ENCODE measurements at places on chromosomes 12 and 14. TPM values are rescaled to one million over a fixed set of nuclear protein-coding genes. Genes with fewer than 3 reads are reported as not detected.
A peak's percentile ranks its signal among the peaks of the same experiment; 100 is the strongest.

The PLXNC1 gene
- 0.76 TPM for total RNA-seq

The PLEKHD1 gene
- total RNA-seq, result 0.87 TPM

The OLR1 gene
- not detected for total RNA-seq

The MAPK1IP1L gene
- 150 TPM for total RNA-seq

The KRT8 gene
- 16.2 TPM for total RNA-seq

The FOXN3 gene
- total RNA-seq, result 21.9 TPM

The KRT74 gene
- total RNA-seq, result not detected

The MYO1A gene
- total RNA-seq, result 1.2 TPM

The NRIP2 gene
- 0.39 TPM for total RNA-seq

The TMEM253 gene
- total RNA-seq, result 0.48 TPM

The PRKAB1 gene
- total RNA-seq, result 33.7 TPM

The TOMM20L gene
- not detected for total RNA-seq

The SSPN gene
- 10.3 TPM for total RNA-seq

- DNase-seq, result peak; percentile 75
These were observed 17.5 kb downstream of the IQSEC3 start for GRCh38 chr12:84056-84455.

DNA sequence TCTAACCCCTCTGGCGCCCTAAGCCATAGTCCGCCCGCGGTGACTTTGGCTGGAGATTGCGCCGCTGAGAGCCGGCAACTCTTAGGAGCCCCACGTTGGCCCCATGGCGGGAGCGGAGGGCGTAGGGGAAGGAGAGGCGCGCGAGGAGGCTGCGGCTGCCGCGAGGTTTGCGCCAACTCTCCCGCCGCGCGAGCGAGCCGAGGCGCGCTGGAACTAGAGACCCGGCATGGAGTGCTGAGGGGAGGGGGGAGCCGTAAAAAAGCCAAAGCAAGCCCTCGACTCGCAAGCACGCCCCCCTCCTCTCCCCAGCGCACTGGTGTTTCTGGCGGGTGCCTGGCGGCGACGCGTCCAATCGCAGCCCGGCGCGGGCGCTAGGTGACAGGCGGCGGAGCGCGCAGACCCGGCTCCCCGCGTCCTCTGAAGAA lies at the start of gene SYT10:
TSS of gene SYT10 (minus strand) at position 233 of the 425 bp plus-strand sequence. CDS start 297 bp downstream, outside the sequence.
- peak; percentile 20 for DNase-seq

- no peak for DNase-seq
These were observed 1111.1 kb downstream of the BCL11B start for GRCh38 chr14:98160901-98161300.

DNA sequence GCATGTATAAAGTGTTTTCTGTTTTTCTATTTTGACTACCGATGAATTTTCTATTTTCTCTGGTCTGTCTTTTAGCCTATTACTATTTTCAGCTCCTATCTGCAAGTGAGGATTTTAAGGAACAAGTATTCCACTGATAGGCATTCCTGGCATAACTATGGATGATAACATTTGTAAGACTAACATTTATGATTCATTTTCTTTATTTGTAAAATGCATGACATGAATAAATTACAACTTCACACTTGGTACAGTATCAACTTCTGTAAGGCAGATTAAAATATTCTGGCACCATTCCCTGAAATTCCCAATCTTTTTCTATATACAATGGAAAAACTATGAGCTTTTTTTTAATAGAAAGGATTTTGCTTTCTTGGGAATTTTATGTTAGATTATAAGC lies 121.0 kb upstream of the GARIN2 start:
- DNase-seq, result no peak

DNA sequence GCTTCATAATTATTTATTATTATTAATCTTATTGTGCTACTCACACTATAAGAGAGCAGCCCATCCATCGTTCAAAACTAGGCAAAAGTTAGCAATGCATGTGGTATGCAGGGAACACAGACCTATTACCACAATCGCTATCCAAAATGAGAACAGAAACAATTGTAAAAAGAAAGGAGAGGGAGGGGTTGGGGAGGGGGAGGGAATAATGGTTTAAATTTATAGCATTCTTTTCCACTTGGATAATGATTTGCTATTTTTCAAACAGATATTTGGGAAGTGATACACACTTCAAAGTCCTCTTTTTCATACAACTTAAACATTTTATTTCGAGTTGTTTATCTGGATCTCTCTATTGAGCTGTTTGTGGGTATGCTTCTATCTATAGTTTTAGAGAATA lies 248.6 kb upstream of the SOX5 start:
- DNase-seq, result no peak

- DNase-seq, result peak; percentile 82
These were observed 11.4 kb upstream of the DNAL1 start for GRCh38 chr14:73633116-73634010.

DNA sequence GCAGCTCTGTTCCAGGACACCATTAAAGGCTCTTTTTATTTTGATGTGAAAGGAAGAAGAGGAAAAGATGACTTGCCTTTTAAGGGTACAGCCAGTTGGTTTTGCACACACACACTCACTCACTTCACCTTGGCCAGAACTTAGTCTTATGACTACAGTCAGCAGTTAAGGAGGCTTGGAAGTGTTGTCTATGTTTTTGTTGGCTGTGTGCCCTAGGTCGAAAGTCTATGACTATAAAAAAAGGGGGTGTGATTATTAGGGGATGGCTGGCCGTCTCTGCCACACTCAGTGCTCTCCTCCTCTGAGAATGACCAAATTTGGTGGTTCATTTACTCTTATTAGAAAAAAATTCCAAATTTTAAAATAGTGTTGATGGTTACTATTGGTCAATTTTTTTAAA lies 139.5 kb upstream of the OTX2 start:
- DNase-seq, result no peak

- DNase-seq, result no peak
These were observed 22.7 kb upstream of the CORO1C start for GRCh38 chr12:108753976-108754375.

DNA sequence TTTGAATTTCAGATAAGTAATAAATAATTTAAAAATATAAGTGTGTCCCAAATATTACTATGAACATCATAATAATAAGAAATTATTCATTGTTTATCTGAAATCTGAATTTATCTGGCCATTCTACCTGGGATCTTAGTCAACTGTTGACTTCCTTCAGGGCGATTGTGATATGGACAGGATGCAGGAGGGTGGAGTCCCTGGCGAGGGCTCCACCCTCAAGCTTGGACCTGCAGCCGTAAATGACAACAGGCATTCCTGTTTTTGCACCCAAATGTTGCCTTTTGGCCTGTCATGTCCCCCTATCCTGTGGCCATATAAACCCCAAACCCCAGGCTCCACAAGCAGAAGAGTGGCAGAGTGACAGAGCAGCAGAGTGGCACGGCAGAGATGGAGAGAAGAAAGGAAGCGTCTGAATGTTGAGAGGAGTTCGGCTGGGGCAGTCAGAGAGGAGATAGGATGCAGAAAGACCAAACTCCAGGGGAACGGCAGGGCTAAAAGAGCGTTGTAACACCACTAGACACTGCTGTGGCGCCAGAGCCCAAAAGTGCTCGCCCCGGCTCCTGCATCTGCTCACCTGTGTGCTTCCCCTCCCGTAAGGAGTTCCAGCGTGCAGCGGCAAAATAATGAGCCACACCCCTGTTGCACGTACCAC lies 39.4 kb upstream of the FUT8 start:
- DNase-seq, result no peak

GRCh38 chr14:103872481-103873113 lies 25.2 kb upstream of the PPP1R13B start:
- DNase-seq, result no peak

DNA sequence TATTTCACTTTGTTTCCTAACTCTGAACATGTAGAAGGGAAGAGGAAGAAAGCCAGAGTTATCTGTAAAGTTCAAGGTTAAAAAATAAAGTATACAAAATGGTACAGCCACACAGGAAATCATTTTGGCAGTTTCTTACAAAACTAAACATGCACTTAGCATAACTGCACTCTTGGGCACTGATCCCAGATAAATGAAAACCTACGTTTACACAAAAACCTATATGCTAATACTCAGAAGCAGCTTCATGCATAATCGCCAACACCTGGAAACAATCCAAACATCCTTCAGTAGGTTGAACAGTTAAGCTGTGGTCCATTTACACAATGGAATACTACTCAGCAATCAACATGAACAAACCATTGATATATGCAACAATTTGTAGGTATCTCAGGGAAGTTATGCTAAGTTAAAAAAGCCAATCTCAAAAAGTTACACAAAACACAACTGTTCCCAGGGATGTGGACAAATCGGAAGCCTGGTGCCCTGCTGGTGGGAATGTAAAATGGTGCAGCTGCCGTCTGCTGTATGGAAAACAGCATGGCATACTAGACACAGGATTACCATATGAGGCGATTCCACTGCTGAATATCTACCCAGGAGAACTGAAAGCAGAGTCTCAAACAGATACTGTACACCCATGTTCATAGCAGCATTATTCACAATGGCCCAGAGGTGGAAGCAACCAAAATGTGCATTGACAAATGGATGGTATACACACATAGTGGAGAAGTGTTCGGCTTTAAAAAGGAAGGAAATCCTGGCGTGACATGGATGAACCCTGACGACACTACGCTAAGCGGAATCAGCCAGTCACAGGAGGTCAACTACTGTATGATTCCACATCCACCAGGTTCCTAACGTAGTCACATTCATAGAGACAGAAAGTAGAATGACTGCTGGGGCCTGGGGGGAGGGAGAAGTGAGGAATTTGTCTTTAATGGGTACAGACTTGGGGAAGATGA lies 37.7 kb downstream of the NRDE2 start:
- DNase-seq, result no peak

DNA sequence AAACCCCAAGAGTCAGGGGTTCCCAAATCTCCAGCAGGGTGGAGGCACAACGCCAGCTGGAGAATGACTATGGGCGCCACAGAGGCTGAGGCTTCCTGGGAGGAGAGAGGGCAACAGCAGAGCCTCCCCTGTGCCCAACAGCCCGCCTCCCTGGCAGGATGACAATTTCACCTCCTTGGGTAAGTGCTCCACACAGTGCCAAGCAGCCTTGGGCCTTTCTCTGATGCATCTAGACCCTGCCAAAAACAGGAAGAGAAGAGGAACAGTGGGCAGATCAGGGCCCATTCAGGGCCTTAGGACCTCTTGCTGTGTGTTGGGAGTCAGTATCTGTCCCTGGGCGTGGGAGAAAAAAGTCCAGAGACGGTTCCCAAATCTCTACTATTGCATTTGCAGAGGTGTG lies 5.0 kb upstream of the OR10P1 start:
- DNase-seq, result no peak

DNA sequence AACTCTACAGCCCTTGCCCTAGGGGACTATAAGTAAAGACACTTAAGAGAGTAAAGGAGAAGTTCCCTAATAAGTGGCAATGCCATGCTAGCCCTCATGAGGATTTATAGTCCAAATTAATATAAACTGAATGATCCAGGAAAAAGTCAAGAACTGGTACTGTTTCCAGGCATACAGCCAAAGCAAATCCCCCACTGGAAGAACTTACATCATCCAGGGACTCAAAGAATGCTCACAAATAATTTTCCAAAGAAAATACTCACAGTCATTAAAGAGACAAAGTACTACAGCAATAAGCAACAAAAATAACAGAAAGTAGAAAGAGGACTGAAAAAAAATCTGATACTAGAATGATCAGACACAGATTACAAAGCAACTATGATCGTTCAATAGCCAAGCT lies 79.7 kb upstream of the RAP1B start:
- DNase-seq, result peak; percentile 10

GRCh38 chr12:45762185-45763110 lies 32.9 kb downstream of the ARID2 start:
- peak; percentile 68 for DNase-seq

DNA sequence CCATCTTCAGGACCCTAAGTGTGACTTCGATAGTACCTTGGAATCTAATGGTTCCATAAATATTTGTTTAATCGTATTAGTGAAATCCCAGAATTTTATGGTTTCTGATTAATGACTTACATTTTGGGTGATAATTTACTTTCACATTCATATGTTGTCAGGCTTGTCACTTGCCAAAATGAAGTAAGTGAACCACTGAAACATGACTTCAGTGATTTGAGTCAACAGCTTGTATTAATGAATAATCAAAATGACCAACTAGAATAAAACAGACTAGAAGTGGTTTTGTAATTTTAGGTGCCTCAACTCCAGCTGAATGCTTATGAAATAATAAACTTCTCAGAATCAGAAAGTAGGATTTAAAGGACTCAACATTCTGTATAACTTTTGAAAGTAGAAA lies 517.1 kb downstream of the PRKD1 start:
- no peak for DNase-seq

Measured in A673 (cell line).